ENCODE measurements at places on chromosomes 7 and 10.

DNA sequence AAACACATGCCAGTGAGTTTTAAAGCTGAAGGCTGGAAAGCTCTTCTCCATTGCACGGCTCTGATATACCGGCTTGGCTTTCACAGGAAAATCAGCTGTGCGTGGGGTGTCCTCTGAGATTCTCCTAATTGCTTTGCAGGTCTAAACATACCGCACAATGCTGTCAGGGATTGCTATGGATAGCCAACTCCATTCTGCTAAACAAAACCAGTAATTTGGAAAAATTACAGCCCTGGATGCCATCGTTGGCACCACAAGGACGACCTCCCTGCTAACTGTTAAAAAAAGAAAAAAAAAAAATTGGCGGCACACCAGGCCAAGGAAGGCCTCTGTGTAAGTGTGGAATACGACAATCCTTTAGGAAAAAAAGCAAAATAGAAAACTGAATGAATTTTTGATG lies 118.6 kb upstream of the ADARB2 start:
- DNase-seq = no peak

DNA sequence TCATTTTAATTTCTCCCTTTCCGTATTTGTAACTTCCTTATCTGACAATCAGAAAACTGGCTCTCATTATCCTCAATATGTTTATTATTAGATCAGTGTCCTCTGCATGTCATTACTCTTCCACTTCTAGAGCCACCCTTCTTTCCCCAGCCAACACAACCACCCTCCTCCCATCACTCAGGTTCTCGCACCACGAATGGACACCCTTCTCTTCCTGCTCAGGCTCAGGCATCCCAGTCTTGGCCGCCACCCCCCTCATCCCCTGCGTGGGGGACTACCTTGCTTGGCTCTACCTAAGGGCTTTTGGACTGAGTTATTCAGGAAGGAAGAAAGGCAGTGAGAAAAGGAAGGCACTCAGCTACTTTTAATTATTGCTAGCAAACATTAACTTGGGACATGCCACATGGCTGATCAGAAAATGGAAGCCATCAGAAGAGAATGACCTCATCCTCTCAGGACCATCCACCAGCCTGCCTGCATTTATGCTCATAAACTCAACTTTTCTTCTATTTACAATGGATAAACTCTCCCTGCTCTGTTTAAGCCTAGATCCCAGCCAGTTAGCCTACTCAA lies 199.9 kb upstream of the PLXNA4 start:
- no peak for DNase-seq

- no peak for DNase-seq
These were observed 93.1 kb upstream of the SLC26A5 start for GRCh38 chr7:103538964-103539709.

- DNase-seq = no peak
These were observed 14.5 kb downstream of the VWDE start for GRCh38 chr7:12389089-12389700.

DNA sequence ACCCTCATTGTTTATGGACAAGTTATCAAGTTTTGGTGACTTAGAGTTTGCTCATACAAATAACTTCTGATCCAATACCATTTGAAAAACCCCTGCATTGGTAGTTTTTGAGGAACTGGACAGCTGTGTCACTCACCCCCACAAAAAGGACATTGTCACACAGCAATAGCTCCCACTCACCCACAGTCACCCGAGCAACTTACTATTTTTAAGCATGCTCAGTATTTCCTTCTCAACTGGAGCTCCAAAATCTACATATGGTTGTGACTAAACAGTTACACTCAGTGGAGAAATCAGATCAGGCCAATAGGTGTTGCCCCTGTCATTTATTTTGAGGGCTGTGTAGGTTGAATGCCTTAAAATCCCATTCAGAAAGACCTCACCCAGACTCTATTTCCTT lies 165.2 kb upstream of the AUTS2 start:
- DNase-seq = no peak

GRCh38 chr7:45033931-45034290 lies 33.9 kb downstream of the CCM2 start:
- no peak for DNase-seq

GRCh38 chr7:130160455-130160854 lies 44.8 kb downstream of the TMEM209 start:
- DNase-seq = no peak

DNA sequence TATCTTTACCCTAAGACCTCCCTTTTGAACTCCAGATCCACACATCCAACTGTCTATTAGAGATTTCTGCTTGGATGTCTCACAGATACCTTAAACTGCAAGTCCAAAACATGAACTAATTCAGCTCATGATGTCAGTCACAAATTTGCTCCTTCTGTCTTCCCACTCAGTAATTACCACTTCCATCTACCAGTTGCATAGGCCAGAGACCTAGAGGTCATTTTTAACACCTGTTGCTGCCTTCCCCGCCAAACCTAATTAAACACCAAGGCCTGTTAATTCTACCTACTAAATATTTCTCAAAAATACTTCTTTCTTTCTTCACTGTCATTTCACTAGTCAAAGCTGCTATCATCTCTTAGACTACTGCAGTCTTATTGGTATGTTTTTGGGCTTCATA lies 8.2 kb downstream of the SLK start:
- no peak for DNase-seq

GRCh38 chr7:107230334-107230733 lies 61.5 kb downstream of the HBP1 start:
- no peak for DNase-seq

GRCh38 chr7:30310674-30311362 lies 26.4 kb downstream of the ZNRF2 start:
- DNase-seq = no peak

DNA sequence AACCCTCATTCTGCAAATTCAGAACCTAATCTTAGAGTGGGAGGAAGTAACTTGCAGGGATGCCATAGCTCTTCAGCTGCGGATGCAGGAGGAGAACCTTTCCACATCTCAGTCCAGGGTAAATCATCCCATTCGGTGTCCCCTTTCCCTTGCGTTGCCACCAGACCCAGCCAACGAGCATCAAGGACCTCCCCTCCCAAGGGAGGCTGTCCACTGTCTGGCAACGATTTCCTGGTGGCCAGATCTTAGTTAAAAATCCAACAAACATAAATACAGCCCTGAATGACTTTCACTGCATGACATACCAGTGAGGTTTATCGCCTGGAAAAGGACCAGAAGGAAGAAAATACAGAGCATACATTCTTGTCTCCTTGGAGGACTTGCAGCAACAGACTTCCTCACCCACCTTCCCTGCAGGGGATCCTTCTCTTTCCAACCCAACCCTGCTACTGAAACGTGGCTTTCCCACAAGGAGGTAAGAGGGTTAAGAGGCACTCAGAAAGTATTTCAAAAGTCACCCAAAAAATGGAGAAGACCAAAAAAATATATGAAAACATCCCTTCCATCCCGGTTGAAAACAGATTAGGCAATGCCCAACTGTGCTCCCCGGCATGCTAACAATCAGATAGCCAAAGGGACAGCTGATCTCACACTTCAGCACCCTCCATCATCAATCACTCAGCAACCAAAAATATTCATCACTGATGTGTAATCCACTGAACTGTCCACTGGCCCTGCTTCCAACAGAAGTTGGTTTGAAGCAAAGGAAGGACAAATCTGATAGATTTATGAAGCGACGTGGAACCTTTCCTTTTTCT lies 206.6 kb downstream of the TNS3 start:
- no peak for DNase-seq

GRCh38 chr7:138755842-138756590 lies 41.8 kb upstream of the TMEM213 start:
- DNase-seq = no peak

DNA sequence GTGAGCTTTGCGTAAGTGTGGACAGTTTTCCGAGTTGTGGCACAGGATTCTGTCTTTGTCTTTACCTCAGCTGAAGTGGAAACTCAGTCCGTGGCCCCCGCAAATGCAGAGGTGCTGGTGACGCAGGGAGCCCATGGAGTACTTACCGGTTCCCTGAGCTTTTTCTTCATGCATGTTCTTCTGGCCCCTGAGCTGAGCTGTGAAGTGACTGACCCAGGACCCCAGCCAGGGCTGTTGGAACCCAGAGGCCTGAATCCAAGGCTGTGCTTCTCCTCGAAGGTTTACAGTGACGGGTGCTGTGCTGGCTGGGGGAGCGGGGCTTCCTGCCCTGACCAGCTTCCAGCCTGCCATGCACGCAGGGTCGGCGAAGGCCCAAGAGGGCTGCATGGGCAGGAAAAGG lies 223.5 kb downstream of the GLRX3 start:
- no peak for DNase-seq

DNA sequence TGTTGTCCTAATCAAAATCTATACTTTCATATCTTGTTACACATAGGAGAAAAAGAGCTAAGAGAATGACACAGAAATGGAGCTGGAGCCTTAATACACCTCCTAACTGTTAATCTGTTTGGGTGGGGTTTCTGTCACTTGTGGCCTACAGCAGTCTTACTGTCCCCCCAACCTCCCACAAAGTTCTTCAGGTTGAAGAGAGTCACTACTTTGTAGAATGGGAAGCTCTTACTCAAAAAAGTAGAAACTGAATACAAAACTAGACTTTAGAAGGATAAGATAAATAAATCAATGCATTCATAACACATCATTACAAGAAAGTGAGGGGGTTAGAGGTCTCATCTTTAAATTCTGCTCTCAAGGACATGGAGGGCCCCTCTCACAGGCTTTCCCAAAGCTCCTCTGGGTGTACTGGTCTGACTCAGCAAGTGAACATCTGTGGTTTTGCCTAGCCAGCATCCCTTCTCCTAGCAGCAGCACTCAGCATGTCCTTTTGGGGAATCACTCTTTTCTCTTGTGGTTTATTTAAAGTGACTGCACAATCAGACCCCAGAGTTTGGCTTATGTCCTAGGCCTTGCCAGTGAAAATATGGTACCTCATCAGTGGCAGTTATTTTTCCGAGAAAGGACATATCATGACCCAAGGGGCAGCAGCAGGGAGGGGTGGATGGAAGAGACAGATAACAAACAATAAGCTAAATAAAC lies 2.0 kb upstream of the BLVRA start:
- DNase-seq = no peak

DNA sequence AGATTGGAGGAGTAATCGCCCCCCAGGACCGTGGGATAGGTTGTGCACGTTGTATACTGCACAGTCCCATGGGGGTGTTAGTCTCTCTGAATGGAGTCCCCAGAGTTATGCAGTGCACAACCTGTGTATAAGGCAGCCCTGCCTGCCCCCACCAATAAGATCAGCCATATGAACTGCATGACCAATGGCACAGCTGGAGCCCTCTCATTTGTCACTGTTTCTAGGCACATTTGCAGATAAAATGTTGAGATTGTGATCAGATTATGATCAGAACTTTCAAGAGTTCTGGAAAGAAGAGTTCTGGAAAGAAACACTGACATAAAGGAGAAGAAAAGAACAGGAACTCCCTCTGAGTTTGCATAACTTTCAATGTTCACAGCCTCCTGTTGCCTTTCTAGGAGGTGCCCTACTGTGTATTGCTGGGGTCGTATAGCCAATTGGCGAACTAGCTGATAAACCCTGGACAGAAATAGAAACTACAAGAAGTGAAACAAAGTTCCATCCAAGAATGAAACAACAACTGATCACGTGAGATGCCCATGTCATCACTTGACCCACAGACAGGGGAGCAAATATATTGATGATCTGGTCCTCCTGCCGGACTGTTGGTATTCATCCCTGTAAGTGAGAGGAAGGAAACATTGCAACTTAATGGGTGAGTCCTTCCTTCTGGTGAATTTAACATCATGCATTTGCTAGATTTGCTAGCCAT lies 49.6 kb upstream of the TOMM7 start:
- no peak for DNase-seq

- DNase-seq = no peak
These were observed 449.7 kb downstream of the AUTS2 start for GRCh38 chr7:70047891-70048448.

- DNase-seq = no peak
These were observed 212.7 kb downstream of the HERPUD2 start for GRCh38 chr7:35482231-35482630.

GRCh38 chr10:58269782-58270290 lies 874 bp downstream of the CISD1 start:
- no peak for DNase-seq

DNA sequence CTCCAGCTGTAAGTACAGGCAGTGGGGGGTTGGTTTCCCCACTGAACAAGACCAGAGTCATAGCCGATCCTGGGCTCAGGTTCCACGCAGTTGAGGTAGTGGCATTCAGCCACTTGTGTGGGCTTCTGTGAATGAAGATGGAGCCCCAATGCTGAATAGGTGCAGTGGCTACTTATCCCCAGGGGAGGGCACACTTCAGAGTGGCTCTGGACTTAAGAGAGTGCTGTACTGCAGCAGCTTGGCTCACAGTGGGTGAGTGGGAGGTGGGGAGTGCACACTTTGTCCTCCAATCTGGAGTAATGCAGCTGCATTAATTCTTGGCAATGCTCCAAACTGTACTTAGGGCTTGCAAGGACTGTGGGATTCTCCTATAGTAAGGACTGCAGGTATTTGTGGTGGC lies 81.9 kb downstream of the BUB3 start:
- no peak for DNase-seq

GRCh38 chr7:3446786-3447185 lies 145.7 kb downstream of the SDK1 start:
- DNase-seq = no peak

DNA sequence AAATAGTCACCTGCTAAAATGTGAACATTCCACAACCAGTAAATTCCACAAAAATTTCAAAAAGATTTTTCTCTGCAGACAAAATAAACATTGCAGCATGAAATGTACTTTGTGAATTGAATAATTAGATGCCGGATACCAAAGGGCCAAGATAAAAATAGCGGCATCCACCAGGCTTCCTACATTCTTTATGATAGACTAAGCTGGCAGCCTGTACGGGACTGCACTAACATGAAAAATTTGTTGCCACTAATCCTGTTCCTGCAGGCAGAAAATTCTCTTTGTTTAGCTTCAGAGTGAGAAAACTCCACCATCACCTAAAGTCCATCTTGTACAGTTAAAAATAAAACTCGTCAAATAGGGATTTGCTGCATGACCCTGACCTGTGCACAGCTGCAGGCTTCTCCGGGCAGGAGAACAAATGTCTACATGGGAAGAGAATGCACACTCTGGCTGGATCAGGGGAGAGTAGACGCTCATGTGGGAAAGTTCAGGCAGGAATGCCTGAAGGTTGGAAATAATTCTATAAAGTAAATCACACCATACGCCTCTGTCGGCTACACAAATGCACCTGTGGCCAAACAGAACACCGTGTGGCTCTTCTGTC lies 15.6 kb upstream of the ADO start:
- no peak for DNase-seq

GRCh38 chr10:34231441-34232180 lies 583.5 kb downstream of the PARD3 start:
- DNase-seq = no peak

DNA sequence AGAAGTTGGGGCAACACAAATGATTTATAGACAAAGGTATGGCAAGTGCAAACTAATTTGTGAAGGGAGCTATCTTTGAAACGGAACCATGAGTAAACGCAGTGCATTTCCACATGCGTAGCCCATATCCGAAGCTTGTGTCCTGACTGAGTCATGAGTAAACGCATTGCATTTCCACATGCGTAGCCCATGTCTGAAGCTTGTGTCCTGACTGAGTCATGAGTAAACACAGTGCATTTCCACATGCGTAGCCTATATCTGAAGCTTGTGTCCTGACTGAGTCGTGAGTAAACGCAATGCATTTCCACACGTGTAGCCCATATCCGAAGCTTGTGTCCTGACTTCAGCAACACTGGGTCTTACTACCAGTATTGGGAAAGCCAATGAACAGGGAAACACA lies 95.0 kb downstream of the CELF2 start:
- no peak for DNase-seq

All from stimulated activated CD8-positive, alpha-beta memory T cell treated with anti-CD3 and anti-CD28 coated beads, Interleukin-4, amount 100 ng/mL, for 1 hour (primary cell).